ENCODE measurements at places on chromosomes 5 and 9. TPM values are rescaled to one million over a fixed set of nuclear protein-coding genes. Genes with fewer than 3 reads are reported as not detected.

Gene PCDHGB6
- 0.60 TPM for polyA plus RNA-seq

Gene C9
- polyA plus RNA-seq, result not detected

Gene RUSC2
- polyA plus RNA-seq, result 27.2 TPM

Gene ADAMTS12
- 0.06 TPM for polyA plus RNA-seq

Gene SLC34A3
- 1.3 TPM for polyA plus RNA-seq

All from esophagus (tissue), 2 donors.